ENCODE measurements at places on chromosomes 5 and 9.

DNA sequence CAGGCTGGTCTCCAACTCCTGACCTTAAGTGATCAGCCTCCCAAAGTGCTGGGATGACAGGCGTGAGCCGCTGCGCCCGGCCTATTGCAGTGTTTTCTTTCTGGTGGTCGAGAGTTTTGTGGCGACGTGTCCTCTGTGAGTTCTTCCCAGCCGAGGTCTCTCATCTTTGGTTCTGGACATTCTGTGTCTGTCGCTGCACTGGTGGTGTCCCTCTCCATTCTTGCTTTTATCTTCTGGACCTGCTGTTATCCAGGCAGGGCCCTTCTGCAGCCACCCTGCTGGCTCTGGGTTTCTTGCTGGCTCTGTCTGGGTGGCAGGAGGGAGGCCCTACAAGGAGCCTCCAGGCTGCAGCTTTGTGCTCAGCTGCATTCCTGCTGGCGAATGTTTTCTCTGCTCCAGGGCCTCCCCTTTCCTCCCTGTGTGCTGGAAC, 49.1 kb upstream of the EXOC3 start:
- no peak for DNase-seq

DNA sequence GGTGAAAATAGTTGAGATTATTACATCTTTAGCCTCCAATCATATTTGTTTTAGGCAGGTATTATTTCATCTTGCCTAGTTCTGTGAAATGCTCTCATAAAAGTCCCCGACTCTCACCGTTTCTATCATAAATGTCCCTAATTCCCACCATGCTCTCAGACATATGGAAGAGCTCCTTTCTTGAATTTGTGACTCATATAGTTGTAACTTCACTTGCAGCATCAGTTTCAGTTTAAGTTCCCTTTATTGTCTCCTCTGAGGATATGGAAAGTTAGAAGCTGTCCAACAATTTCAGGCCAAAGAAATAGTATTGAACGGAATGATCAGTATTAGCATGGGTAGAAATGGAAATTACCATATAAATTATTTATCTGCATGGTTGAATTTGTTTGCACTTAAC, 187.5 kb upstream of the NR4A3 start:
- DNase-seq, result no peak

DNA sequence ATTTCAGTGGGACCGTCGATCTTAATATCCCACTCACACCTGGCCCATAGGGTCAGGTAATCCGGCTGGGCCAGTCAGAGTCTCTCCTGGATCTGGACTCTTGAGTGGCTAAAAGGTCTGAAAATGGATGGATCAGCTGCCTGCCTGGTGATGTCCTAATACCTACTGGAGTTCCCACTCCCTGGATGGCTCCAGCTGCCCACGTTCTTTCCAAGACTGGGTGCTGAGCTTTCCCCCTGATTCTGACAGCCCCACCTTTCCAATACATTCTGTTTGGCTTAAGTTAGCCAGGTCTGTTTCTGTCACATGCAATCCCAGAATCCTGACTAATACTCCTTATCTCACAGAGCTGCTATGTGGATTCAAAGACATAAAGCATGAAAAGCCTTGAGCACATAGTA, 10.2 kb downstream of the SH3PXD2B start:
- no peak for DNase-seq

DNA sequence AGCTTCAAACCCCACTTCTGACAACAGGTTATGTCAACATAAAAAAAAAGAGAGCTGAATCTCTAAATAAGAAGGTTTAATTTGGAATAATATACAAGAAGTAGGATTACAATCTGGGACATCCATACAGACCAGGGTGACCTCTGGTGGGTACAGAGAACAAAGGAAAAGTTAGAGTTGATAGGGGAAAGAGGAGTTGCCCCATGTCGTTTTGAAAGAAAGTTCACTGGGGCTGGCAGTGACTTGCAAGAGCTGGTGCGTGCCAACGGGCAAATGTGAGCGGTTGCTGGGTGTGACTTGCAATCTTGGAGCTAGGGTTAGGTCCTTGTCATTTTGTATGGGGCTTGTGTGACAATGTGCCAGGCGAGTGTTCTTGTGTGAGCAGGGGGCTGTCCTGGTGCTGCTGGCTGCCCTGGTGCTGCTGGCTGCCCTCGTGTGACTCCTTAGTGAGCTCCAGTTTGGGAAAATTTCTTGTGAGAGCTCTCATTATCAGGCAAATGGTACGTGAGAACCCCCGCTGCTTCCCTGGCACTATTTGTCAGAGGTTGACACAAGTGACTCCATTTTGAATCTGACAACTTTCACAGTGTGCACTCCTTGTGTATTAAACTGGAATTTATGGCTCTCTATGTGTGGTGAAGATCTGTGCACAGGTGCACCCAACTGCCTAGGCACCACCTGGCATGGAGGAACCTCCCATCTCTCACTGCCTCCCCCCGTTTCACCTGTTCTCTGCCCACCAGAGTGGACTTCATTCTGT, 69.8 kb downstream of the UBE2QL1 start:
- DNase-seq, result no peak

GRCh38 chr5:180779985-180780610, 22.5 kb downstream of the MGAT1 start:
- DNase-seq, result no peak

DNA sequence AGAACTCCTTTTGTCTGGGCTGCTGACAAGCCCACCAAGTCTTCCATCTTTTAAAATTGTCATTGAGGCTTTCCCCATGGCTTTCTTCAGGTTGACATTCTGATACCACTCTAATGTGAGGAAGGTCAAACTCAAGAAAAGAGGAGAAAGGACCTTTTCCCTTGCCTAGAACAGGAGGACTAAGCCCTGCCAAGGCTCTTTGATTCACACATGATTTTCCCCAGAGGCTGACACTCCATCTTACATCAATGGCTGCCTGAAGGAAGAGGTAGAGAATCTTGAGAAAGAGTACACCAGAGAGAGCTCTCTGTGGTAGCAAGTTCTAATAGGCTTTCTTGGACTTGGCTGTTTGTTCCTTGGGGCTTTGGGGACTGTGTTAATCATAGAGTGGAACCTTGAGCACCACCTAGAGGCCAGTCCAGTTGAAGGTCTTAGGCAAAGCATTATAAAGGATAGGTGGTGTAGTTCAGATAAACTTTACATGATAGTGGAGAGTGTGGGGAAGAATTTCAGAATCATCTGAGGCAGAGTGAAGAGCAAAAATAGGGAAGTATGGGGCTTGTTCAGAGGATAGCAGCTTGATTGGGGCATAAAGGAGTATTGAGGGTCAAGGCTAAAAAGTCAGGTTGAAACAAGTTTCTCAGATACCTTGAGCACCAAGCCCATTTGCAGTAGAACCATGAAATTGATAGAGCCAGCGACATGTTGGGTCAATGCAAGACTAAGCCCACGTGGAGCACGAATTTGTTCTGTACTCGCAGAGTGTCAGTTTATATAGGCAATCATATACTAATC, 36.7 kb downstream of the NDFIP1 start:
- DNase-seq, result peak; percentile 41

DNA sequence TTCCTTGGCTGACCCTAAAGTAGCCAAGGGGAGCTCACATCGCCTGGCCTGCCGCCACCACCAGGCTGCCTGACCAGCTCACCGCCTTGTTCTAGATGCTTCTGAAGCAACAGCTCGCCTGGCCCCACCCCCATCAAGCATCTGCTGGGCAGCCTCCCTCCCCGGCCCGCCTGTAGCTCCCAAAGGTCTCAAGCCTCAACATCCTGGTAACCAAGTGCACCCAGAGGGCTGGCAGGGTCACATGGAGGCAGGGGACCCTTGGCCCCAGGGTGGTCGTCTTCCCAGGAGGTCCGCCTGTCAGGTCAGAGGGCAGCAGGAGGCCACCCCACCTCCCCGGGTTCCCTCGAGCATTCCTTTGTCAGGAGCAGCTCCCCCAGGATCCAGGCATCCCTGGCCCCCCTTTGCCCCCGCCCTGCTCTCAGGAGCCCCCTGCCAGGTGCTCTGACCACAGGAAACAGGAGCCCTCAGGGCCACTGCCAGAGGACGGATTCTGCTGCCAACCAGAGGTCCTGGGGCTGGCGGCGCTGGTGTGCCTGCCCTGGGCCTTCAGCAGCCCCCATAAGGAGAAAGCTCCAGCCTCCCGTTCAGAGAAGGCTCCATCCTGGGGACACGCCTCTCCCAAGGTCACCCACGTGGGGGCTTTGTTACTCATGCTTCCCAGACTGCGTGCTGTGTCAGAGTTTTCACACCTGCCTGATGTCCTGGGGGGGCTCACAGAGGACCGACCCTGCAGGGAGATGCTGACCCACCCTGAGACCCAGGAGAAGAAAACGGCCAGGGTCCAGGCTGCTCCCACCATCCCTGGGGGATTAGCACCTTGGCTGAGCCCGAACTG, 3.5 kb upstream of the LRRC14B start:
- DNase-seq, result no peak

DNA sequence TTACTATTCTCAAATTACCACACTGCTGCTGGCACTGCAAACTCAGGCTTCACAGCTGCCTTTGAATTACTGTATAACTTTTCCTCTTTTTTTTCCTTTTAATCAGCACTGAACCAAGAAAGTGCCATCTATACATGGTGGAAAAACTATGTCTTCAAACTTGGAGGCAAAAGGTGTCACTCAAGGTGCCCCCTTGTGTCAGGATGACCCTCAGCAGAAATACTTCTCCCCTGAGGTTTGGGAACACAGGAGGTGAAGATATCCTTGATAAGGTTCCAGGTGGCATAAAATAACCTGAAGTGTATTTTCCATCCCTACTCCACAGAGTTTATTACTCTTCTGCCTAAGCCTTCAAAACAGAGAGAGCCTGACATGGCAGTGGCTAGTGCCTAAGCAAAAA, 14.5 kb downstream of the FRMD3 start:
- DNase-seq, result no peak

DNA sequence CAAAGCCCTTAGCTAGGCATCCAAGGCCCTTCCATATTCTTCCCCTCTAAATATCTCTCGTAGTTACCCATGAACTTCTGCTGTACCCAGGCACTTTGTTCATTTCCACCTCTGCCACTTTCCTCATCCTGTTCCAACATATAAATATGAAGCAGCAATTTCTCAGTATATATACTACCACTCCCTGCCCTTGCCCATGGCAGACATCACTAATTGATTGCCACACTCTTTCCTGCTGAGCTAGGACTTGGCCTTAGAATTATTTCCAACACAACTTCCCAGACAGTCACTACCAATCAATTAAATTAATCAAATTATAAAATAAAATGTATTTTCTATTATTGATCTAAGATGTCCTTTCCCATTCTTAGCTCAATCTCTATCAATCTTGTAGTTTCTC, 8.5 kb downstream of the INSYN2B start:
- no peak for DNase-seq

- DNase-seq, result no peak
Observed at GRCh38 chr5:96147866-96148265, 186.2 kb upstream of the ELL2 start.

- DNase-seq, result no peak
Observed at GRCh38 chr5:95812074-95812471, 10.5 kb downstream of the GLRX start.

DNA sequence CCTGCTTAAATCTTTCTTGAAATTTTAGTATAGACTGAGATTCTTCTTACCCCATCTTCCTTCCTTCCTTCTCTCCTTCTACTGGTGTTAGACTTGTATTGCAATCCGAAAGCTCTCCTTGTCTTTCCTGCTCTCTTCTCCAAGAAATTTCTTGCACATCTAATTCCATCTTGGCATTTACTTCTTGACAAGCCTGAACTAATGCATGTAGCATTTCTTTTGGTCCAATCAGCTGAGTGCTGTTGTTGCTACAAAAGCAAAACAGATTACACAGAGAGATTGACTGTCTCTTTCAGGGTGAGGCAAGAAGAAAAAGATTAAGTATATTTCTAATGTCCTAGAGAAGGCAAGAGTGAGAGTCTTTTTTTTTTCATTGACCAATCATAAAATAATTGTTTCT, 51.6 kb upstream of the MAP1B start:
- no peak for DNase-seq

GRCh38 chr5:35698047-35698808, 80.6 kb downstream of the SPEF2 start:
- DNase-seq, result no peak

- no peak for DNase-seq
Observed at GRCh38 chr5:67998709-67999261, 216.8 kb upstream of the PIK3R1 start.

GRCh38 chr5:139019880-139020279, 144.7 kb upstream of the LRRTM2 start:
- no peak for DNase-seq

- no peak for DNase-seq
Observed at GRCh38 chr9:92097997-92098482, 17.2 kb downstream of the SPTLC1 start.

GRCh38 chr9:31272456-31273295, 1111.8 kb upstream of the ACO1 start:
- DNase-seq, result no peak

DNA sequence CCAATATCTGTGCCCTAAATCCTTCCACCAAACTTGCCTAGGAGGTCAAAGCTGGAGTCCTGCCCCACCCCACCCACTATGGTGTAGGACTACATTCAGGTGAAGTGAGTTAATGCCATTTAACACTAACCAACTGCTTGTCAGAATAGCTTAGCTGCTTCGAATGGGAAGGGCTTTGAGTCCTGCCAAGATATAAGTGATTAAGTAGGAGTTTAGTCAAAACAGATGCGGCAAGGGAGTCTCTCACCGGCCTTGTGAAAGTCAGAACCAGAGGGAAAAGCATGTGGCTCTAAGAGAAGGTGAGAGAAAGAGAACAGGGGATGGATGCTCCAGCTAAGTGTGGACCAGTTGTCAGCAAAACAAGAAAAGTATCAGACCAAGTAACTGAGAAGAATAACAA, 132.6 kb downstream of the SPOCK1 start:
- DNase-seq, result no peak

DNA sequence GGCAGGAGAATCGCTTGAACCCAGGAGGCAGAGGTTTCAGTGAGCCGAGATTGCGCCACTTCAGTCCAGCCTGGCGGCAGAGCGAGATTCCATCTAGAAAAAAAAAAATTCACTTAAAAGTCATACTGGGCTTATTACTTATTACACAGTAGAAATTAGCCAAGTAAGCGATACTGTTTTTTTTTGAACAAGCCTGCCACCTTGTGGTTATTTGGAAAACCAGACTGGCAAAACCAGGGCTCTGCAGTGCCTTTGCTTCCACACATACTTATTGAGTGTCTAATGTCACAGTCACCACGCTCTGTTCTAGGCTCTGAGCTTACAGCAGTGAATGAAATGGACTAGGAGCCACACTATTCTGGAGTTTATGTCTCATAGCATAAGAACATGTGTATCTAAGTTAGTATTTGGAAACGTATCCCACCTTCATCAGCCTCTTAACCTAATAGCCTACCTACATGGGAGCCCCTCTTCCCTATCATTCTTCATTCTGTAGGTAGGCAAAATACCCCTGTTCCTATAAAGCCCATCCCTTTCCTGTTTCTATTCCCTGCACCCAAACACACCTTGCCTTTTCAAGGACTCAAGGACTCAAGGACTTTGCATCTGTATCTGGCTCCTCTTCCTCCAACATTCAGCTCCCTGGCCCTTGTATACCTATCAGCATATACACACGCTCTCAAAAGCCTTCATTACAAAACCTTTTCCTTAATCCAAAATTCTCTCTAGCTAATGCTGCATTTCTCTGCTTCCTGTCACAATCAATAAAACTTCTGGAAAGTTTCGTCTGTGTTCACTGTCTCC, 13.9 kb upstream of the BASP1 start:
- DNase-seq, result no peak
